ENCODE measurements at places on chromosomes 7 and 10.

DNA sequence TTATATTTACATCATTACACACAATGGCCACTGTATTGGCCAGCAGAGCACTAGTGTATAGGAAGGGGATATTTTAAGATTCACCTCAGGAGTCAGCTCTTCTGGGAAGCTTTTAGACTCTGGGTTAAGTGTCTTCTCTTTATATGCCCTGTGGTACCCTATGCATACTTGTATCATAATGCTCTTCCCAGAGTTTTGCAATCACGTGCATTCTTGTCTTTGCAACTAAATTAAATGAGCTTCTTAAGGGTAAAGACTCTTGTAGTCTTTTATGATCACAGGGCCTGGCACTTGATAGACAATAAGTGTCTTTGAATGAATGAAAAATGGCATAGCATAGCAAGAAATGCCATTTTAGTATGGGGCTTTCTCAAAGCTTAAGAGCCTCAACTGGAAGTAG is 35.4 kb upstream of the ARMS2 start:
- peak overlapping the region; percentile 72 for H3K27ac ChIP-seq
- peak overlapping the region; percentile 6 for H3K4me3 ChIP-seq
- no peak for DNase-seq
- peaks cover 45% of the 10 kb centered on the region for H3K36me3 ChIP-seq

DNA sequence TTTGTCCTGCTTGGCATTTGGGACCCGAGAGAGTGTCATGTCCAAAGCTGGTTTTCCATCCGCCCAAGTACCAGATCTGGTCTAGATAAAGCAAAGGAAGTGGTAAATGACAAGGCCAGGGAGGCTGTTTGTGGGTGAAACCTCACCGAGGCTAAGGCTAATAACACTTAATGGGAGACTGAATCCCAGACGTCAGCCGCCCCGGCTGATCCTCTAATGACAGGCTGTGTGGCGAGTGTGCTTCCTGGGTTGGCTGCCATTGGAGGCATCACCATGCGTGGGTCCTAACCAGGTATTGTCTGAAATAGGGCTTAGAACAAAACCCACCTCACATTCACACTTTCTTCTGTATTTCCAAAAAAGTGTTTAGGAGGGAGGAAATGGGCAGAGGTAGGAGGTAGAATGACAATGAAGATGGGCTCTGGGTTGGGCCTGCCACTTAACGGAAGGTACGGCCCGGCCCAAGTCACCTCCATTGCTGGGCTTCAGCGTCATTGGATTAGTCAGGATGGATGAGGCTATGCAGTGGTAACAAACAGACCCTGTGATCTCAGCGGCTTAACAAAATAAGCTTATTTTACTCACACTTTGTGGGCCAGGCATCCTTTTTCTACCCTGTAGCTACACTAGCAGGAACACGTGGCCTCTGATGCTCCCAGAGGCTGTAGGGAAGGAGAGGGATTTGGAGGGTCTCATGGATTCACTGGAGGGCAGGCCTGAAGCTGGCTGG is 59.7 kb downstream of the PROSER2 start:
- peaks cover 18% of the 10 kb centered on the region for H3K4me1 ChIP-seq
- peak overlapping the region; percentile 14 for H3K4me3 ChIP-seq
- no peak for DNase-seq

- H3K27me3 ChIP-seq = no peaks in the 10 kb centered on the region
- no peak overlapping the region for H3K4me3 ChIP-seq
- DNase-seq = no peak
- H3K4me1 ChIP-seq = no peaks in the 10 kb centered on the region
- no peak overlapping the region for H3K27ac ChIP-seq
- no peaks in the 10 kb centered on the region for H3K36me3 ChIP-seq
These were observed 15.9 kb downstream of the PRKG1 start for GRCh38 chr10:51090190-51090589.

GRCh38 chr10:123890756-123891143 is 857 bp downstream of the CPXM2 start:
- no peak for DNase-seq
- H3K36me3 ChIP-seq = no peaks in the 10 kb centered on the region
- no peak overlapping the region for H3K27ac ChIP-seq
- no peak overlapping the region for H3K4me3 ChIP-seq
- peaks cover 4% of the 10 kb centered on the region for H3K4me1 ChIP-seq

GRCh38 chr10:128178302-128178958 is 52.2 kb upstream of the MKI67 start:
- no peak overlapping the region for H3K27ac ChIP-seq
- H3K27me3 ChIP-seq = peaks cover 7% of the 10 kb centered on the region
- H3K4me1 ChIP-seq = peaks cover 33% of the 10 kb centered on the region
- peak; percentile 30 for DNase-seq
- H3K4me3 ChIP-seq = no peak overlapping the region

GRCh38 chr7:66237906-66238772 is 33.0 kb downstream of the TPST1 start:
- peaks cover under 1% of the 10 kb centered on the region for H3K36me3 ChIP-seq
- H3K4me3 ChIP-seq = no peak overlapping the region
- no peaks in the 10 kb centered on the region for H3K4me1 ChIP-seq
- H3K27ac ChIP-seq = no peak overlapping the region

DNA sequence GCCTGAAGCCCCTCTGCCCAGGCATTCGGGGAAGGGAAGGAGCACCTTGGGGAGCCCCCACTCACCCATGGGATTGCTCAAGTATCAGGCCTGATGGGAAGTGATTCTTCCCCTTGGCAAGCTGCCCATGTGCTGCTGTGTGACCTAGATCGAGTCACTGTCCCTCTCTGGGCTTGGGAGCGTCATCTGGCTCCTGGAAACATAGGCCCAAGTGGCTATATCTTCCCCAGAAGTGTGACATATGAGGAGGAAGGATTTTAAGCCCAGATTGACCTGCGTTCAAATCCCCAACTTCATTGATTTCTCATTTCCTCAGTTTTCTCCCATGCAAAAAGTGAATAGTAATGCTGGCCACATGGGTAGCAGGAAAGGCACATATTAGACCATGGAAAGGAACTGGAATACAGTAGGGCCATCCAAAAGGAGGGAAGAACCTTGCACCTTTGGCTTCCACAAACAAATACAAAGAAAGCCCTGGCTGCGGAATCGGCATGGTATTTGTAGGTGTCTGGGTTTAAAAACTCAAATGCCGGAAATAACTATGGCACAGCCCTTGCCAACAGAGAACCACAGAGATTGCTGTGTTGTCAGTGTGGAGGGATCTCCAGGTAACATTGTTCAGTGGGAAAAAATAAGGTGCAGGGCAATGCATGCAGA is 169.5 kb upstream of the ZMIZ1 start:
- DNase-seq = no peak
- no peaks in the 10 kb centered on the region for H3K36me3 ChIP-seq
- H3K27me3 ChIP-seq = no peaks in the 10 kb centered on the region
- no peak overlapping the region for H3K4me3 ChIP-seq
- H3K4me1 ChIP-seq = no peaks in the 10 kb centered on the region

- no peak for DNase-seq
- no peak overlapping the region for H3K27ac ChIP-seq
- no peaks in the 10 kb centered on the region for H3K4me1 ChIP-seq
- no peaks in the 10 kb centered on the region for H3K36me3 ChIP-seq
- H3K27me3 ChIP-seq = peaks cover 2% of the 10 kb centered on the region
These were observed 484.7 kb upstream of the C7orf33 start for GRCh38 chr7:148105853-148106252.

All from immature natural killer cell (primary cell).